Tibial nerve (tissue), 4 donors: ENCODE measurements at places on chromosomes 11 and 22. TPM values are rescaled to one million over a fixed set of nuclear protein-coding genes. Genes with fewer than 3 reads are reported as not detected.

The NEFH gene
- total RNA-seq, result not detected

The SCN2B gene
- 0.78 TPM for total RNA-seq

The YPEL1 gene
- 6.3 TPM for total RNA-seq

The HIRA gene
- 28.5 TPM for total RNA-seq

The ATG2A gene
- 33.0 TPM for total RNA-seq

The OR56A1 gene
- not detected for total RNA-seq

The SERPIND1 gene
- 0.42 TPM for total RNA-seq
